ENCODE measurements at places on chromosomes 13 and 19.

GRCh38 chr19:50722201-50723013, 757 bp upstream of the CLEC11A start:
- DNase-seq = peak; percentile 39

DNA sequence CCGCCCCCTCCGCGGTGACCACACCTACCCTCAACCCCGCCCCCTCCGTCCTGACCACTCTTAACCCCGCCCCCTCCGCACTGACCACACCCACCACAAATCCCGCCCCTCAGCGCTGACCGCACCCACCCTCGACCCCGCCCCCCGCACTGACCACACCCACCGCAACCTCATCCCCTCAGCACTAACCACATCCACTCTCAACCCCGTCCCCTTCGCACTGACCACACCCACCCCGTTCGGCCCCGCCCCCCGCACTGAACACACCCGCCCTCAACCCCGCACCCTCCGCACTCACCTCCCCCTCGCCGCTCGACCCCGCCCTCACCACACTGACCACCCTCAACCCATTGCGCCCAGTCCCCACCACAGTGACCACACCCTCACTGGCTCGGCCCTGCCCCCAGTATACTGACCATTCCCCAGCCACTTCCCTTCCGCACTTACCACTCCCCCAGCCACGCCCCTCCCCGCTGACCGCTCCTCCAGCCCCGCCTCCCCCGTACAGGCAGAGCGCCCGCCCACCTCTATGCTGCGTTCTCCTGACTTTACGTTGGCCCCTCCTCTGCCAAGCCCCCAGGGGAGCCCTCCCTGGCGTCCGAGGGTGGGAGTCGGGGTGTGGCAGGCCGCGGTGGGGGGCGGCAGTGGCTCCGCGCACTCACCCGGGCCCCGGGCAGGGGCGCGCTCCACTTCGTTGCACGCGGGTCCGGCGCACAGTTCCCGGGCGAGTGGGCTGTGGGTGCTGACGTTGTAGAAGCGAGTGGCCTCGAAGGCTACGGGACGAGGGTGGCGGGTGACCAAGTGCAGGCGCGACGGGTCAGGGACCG, 8.4 kb downstream of the F2RL3 start:
- peak; percentile 93 for DNase-seq

GRCh38 chr13:31200637-31200971, 829 bp downstream of the B3GLCT start:
- peak; percentile 65 for DNase-seq

- no peak for DNase-seq
Measured at GRCh38 chr13:112617754-112618375, 29.9 kb upstream of the TUBGCP3 start.

DNA sequence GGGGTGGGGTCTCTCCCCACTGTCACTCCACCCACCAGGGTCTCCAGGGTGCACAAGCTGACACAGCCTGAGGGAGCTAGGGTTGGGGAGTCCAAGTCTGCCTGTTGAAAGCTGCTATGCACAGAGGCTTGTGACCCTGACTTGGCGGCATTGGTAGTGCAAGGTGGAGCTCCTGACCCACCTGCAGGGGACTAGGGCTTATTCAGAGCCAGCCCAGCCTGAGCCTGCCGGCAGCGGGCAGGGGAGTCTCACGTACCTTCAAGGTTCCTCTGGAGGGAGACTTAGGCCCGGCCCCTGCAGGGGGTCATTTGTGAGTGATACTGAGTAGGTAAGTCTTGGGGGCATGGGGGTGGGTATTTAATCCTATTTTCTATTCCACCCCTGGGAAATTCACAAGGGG, 4.7 kb downstream of the KCTD15 start:
- DNase-seq = no peak

DNA sequence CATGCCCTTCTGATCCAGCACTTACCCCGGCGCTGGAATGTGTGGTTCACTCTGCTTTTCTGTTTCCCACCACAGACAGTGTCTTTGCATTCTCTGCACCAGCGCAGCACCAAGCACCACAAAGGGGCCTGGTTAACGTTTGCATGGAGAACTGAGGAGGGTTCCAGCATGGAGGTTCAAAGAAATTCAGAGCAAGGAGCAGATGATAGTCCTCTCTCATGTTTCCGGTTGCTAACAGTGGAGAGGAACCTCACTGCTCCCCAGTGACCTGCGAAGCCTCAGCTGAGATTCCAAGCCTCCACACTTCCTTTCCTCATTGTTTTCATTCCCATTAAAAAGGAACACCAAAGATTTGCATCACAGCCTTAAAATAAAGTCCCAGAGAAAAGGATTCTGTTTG, 99.7 kb downstream of the STARD13 start:
- DNase-seq = no peak

DNA sequence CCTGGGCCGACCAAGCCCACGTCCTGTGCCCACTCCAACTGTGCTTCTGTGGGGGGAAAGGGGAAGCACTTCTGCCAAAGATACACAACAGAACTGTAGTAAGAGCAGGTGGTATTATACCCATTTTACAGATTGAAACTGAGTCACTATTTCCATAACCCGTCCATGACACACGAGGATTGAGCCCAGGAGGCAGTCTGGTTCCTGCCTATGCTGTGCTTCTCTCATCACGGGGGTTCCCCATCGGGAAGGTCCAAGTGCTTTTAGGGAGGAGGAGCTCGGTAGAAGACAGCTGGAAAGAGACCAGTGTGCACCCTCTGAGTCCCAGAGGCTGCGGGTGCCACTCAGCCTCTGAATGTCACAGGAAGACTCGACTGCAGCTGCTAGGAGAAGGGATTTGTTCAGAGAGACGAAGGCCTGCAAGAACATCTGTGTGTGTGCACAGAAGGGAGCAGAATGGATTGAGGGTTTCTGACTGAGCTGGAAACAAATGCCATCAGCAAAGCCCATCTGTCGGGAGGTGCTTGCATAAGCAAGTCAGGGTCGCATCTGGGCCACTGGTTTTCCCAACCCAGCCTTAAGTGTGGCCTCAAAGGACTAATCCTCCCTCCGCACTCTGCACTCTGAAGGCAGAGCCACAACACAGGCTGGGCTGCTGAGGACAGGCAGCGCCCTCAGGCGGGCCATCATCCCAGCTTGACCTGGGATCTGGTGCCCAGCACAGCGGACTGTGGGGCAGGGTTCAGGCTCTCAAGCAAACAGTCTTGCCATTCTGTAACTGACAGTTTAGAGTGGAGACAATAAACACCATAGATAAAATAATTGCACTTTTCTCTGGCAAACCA, 150.0 kb downstream of the DPF1 start:
- no peak for DNase-seq

DNA sequence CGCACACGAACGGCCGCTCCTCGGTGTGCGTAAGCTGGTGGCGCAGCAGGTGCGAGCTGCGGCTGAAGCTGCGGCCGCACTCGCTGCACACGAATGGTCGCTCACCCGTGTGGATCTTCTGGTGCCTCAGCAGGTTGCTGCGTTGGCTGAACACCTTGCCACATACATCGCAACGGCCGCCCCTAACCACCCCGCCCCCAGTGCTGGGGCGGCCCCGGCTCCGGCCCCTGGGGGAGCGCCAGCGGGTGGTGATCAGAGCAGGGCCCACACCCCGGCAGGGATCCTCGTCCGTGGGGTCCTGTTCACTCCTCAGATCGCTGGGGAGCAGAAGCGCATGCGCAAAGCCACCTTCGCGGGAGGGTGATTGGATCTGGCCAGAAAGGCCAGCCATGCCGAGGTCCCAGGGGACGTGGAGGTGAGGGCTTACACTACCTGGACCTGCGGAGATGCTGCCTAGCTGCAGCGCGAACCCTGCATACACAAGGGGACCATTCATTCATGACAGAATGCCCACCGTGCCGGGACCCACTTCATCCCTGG, 4.7 kb upstream of the UBE2M start:
- no peak for DNase-seq

DNA sequence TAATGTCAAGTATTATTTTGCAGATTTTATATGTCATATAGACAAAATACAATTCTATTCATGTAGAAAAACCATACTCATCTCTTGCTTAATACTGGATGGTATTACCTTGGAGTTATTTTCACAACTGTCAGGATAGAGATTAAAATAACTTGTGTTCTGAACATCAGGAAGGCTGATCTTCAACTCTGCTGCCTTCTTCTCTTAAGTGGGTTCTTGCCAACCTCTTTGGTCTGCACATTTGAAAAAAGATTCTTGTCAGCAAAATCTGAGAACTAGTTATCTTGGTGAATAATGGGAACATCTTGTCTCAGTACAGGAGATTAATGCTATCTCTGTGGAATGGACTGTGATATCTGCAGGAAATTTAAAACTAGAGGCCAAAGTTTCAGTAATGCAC, 95.2 kb upstream of the FAM216B start:
- DNase-seq = no peak

- DNase-seq = no peak
Measured at GRCh38 chr13:25686831-25687470, 315.2 kb downstream of the ATP8A2 start.

DNA sequence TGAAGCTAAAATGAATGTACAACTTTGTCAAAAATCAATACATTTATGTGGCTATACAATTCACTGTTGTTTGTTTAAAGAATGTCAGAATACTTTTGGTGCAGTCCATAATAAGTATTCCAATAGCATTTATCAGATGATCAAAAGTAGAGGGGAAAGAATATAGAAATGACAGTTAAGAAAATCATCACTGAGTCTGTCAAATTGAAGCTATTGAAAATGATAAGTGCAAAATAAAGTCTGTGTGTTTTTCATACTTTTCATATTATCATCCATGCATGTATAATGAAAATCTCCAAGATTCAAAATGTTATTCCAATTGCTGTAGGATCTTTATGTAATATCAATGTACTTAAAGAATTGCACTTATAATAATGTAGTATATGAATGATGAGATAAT, 93.3 kb upstream of the ATXN8OS start:
- no peak for DNase-seq

- no peak for DNase-seq
Measured at GRCh38 chr13:40087091-40088002, 431.9 kb downstream of the COG6 start.

DNA sequence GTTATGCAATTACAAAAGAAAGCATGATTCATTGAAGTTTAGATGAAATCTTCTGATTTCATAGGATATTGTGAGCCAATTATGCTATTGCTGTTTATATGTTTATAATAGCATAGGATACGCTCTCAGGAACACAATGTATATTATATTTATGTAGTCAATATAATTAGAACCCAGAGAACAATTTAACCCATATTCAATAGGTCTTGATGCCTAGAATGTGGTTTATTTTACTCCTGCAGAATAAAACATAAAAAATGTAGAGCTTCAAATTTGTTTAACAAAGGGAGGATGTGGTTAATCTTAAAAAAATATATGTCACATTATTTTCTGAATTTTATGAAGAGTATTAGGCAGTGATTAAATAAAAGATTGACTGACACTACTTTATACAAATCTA, 380.8 kb upstream of the SPRY2 start:
- no peak for DNase-seq

DNA sequence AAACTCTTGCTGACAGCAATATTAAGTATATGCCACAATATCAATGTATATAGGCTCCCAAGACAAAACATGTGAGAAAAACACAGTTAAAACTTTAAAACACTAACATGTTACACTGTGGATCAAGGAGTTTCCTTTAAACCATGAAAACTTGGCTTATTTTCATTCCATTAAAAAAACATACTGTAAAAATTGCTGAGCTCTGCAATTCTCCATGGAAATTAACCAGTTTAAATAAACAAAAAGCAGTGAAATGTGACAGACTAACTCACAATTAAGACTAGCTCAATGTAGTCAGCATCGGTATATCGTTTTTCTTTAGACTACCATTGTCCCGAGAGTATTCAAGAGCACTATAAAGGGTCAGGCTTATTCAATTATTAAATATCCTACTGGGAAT, 930.5 kb upstream of the SLITRK1 start:
- no peak for DNase-seq

GRCh38 chr13:95319551-95320274, 18.5 kb upstream of the ABCC4 start:
- DNase-seq = no peak

- DNase-seq = no peak
Measured at GRCh38 chr19:57319869-57320179, 448 bp upstream of the ZNF543 start.

- DNase-seq = no peak
Measured at GRCh38 chr13:112700291-112701060, 10.6 kb downstream of the ATP11A start.

GRCh38 chr19:4186087-4186993, 3.9 kb downstream of the ANKRD24 start:
- DNase-seq = peak; percentile 69

DNA sequence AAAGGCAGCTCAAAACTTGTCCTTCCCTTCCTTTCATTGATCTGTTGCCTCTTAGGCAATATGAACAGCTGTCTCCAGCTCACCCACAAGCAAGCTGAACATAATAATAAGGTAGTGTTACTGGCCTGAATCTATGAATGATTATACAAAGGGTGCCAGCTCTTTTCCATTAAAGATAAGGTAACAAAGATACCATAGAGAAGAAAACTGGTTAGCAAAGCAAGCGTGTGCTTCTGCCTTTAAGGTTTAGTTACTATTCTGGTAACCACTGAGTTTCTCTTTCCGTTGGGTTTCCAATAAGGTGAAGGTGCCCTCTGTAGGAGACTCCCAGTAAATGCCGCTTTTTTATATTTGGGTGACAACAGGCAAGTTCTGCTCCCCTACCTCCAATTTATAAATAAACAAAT, 12.1 kb upstream of the DACH1 start:
- DNase-seq = no peak

- DNase-seq = peak; percentile 61
Measured at GRCh38 chr19:10112895-10113591, 1.6 kb downstream of the P2RY11 start.

DNA sequence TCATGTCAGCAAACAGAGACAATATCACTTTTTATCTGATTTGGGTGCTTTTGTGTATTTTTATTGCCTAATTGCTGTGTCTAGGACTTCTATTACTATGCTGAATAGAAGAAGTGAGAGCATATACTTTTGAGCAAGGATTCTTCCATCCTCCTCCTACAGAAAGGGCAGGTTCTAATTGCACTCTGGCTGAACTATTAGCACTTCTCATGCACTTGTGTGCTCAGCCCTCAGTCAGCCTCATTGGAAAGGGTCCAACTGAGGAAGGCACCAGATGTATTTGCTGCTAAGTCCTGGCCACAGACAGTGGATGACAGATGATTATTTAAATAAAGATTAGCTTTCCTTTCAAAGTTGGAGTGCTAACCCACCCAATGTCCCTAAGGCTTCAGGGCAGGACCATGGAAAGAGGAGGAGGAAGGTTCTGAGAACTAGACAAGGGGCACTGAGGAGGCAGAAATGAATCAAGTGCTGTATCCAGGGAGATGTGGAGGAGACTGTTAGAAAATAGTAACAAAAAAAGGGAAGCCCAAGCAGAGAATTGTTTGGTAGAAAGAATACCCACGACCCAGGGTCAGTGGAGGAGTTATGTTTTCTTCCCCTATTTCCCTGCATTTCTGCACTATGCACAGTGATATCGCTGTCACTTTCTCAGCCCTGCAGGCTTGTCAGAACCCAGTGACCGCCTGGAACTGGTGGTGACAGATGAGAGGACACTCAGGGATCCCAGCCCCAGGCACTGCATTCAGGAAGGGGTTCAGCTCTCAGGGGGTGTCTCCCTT, 8.0 kb downstream of the LILRB4 start:
- no peak for DNase-seq

GRCh38 chr13:75219479-75220237, 262.3 kb downstream of the TBC1D4 start:
- peak; percentile 91 for DNase-seq

All from femur (tissue), 1 donor.